ENCODE measurements at places on chromosomes 1 and 21.

GRCh38 chr1:154788110-154788870, 81.8 kb downstream of the KCNN3 start:
- DNase-seq, result no peak

- no peak for DNase-seq
Measured at GRCh38 chr1:222861062-222861461, 46.2 kb downstream of the DISP1 start.

- DNase-seq, result no peak
Measured at GRCh38 chr1:195763146-195763906, 844.9 kb downstream of the KCNT2 start.

- DNase-seq, result no peak
Measured at GRCh38 chr1:90715309-90715708, 1.8 kb downstream of the BARHL2 start.

All from foreskin fibroblast (primary cell).